Omental fat pad (tissue), 4 donors: ENCODE measurements at places on chromosomes 11 and 22.

- DNase-seq: no peak
These were observed 1.4 kb upstream of the MTA2 start for GRCh38 chr11:62603072-62603408.

DNA sequence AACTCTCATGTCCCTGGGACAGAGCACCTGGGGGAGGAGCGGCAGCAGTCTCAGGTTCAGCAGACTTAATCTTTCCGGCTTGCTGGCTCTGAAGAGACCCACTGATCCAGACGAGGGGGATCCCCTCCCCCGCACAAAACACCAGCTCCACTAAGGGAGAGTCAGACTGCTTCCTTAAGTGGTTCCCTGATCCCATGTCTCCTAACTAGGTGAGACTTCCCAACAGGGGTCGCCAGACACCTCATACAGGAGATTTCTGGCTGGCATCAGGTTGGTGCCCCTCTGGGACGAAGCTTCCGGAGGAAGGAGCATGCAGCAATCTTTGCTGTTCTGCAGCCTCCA, 157.2 kb upstream of the TMEM45B start:
- DNase-seq: no peak

DNA sequence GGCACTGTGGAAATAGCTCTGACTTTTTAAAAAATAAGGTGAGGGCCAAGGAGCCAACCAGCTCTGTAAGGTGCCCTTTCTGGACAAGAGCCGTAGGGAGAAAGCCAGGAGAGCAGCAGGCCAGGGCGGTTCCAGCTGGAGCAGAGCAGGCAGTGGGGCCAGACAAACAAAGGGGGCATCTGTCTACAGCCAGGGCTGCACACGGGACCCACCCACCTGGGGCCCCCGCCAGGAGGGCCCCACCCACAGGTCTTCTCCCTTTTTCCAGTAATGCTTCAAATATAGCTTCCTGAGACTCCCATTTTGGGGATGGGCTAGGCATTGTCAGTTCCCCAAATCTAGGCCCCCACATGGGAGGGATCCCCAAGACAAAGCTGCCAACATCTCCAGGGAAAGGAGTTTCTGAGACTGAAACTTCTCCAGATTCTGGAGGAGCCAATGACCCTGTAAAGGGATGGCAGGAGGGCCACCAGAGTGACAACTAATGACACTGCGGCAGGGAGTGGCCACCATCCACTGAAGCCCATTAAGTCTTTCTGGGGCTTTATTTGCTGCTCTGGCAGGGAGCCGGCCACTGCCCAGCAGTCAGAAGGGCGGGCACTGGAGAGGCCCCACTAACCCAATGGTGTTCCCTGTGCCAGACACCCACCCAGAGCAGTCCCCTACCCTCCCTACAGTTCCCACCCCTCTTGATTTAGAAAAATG, 1.9 kb downstream of the ZFTA start:
- DNase-seq: no peak

DNA sequence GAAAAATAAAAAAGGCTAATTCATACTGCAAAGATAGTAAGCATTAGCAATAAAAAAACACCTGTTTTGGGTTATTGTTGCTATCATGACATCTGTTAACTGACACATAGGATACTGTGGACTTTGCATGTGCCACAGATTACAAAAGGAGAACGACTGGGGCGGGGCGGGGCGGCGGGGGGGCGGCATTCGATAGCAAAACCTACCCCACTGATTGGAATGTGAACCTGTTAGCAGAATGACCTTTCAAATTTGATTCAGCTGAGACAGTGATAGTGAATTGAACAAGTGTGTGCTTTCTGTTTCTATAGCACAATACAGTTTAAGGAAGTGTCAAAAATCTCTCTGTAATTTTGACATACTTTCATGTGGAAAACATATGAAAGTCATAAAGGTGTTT, 14.9 kb downstream of the MMP20 start:
- no peak for DNase-seq

DNA sequence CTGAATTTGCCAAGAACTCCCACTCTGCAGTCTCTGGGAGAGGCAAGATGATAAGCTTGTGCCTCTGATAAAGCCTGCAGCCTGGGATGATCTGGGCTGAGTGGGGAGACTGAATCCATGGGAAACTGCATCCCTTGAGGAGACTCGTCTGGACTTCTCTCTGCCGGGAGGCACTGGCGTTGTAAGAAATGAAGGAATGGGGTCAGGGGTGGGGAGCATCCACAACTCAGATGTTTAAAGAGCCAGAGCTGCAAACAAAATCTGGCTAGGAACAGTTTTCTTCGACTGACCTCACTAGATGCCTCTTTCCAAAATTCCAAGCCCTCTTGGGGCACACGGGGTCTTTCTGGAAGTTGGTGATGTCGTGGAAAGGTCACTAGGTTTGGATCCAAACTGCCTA, 64.4 kb downstream of the SPON1 start:
- DNase-seq: no peak

GRCh38 chr22:21834869-21835268, 32.6 kb downstream of the MAPK1 start:
- no peak for DNase-seq

DNA sequence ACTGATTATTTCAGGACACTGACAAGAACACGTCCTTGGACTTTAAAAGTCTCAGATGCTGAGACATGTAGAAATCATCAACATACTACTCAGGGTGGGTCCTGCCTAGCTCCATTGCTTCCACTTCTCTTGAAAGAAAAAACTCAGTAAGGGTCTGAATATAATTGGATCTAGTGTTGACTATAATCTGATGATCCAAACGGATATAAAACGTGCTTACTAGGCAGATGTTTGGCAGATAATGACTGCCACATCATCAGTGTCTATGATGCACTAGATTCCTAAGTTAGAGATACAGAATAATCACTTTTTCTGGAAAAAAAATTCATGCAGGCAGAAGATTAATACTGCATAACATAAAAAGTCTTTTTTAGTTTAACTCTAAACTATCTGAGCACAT, 21.6 kb downstream of the GUCY1A2 start:
- no peak for DNase-seq
